ENCODE measurements at places on chromosomes 7 and 10.
A peak's percentile ranks its signal among the peaks of the same experiment; 100 is the strongest.

DNA sequence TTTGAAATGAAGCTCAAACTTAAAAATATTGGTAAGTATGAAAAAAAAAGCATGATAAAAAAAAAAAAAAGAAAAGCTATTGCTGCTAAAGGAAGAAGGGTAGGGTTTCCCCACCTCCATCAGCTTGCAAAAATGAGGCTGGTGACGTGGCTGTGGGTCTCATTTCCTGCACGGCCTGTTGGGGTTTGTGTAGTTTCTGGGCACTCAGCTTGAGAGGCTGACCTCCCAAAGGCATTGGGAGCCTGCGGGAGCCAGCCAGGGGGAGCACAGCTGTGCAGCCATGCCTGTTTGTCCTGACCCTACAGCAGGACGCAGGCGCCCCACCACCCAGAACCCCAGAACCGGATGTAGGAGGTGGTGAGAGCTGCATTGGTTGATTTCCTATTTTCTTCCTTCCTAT, 48.8 kb upstream of the CARD11 start:
- no peak for DNase-seq

DNA sequence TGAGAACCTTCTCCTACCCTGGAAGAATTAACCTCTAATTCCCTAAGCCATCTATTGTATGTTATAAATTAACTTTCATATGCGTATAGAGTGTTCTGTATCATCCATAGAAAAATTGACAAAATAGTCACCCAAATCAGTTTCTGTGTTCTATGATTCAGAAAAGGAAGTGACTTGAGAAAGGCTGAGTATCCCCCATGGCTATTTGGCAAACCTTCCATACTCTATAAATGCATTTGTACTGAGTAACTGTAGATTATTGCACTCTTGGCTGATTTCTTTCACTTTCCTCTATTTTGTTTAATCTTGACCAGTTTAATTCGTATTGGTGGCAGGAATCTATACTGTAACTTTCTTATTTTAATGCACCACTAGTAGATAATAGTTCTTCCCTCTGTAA, 182.2 kb downstream of the HTR7 start:
- DNase-seq = no peak

DNA sequence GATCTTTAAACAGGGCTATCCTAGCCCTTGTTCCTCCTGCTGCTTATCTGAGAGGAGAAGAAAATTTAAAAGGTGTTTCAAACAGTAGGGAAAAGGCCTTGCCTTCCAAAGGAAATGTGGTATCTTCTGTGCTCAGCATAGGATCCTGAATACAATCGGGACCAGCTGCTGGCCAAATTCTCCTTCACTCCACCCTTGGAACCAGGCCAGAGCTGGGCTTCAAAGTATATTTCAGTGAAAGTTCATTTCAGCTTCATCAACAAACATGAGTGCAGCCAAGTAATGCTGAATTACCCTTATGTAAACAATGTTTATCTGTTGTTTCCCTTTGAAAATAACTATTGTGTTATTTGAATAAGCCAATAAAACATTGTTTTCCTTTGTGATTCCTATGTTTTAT, 146.5 kb upstream of the MEOX2 start:
- peak; percentile 58 for DNase-seq

GRCh38 chr10:29009464-29009863, 279.4 kb upstream of the LYZL1 start:
- DNase-seq = no peak

Data from NCI-H748 treated with DMSO at 0.1 percent for 48 hours (cell line).